ENCODE measurements at places on chromosomes 1 and 21.

DNA sequence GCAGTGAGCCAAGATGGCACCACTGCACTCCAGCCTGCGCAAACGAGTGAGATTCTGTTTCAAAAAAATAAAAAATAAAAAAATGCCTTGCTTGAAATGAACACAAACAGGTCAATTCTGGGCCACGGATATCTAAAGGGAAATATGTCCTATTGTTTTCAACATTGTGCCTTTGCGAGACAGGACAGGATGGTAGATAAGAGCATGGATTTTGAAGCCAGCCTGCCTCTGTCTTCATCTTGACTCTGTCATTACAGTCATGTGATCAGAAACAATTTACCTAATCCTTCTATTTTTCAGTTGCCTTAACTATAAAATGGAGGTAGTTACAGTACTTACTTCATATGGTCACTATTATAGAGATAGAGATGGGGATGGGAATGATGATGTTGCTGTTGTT, 56.7 kb upstream of the ZSWIM5 start:
- DNase-seq: no peak

DNA sequence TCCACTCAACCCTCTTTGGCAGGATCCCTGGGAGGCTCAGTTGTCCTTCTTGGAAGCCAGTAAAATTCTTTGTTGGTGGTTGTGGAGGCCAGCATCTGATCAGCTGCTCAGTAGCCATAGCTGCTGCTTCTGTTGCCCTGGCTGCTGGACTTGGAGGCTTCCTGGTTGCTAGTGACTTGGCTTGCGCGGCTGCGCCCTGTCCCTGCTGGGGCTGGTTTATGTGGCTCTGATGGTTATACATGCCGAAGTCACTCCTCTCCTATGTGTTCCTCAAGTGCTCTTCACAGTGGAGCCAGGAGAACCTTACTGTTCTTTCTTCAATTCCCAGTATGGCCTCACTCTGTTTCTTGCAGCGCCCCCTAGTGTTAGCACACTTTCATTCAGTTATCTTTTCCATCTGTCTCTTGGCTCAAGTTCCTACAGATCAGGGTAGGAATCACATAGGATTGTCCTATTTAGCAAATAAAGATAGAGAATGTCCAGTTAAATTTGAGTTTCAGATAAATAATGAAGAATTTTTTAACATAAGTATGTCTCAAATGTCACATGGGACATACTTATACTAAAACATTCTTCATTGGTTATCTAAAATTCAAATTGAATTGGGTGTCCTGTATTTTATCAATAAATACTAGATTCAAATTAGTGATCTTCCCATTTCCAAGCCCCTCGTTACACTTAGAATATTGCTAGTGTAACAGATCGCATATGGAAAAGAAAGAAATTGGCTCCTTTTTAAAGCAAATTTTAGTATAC, 176.5 kb downstream of the TGFB2 start:
- peak; percentile 48 for DNase-seq

GRCh38 chr1:172778456-172779455, 119.9 kb downstream of the FASLG start:
- DNase-seq: no peak

DNA sequence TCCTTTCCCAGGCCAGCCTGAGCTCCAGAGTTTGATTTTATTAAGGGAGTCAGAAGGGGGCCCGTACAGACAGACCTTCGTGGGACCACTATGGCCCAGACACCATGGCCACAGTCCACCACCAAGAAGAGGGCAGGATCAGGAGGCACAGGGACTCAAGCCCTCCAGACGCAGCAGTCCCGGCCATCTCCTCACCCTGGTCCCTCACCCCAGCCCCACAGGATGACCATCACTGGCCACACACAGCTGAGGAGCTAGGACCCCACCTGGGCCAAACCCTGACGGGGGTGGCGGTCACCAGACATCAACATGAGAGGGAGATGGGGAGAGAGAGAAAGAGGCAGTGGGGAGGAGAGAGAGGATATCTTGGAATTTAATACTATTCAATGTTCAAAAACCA, 29.2 kb upstream of the AGPAT3 start:
- no peak for DNase-seq

GRCh38 chr1:109989506-109990301, 5.1 kb downstream of the AHCYL1 start:
- no peak for DNase-seq

- DNase-seq: no peak
These were observed 1.7 kb downstream of the S100A2 start for GRCh38 chr1:153563991-153564390.
